ENCODE measurements at places on chromosomes 2 and 18.

GRCh38 chr2:152546230-152546837, 170.9 kb downstream of the PRPF40A start:
- DNase-seq = no peak

DNA sequence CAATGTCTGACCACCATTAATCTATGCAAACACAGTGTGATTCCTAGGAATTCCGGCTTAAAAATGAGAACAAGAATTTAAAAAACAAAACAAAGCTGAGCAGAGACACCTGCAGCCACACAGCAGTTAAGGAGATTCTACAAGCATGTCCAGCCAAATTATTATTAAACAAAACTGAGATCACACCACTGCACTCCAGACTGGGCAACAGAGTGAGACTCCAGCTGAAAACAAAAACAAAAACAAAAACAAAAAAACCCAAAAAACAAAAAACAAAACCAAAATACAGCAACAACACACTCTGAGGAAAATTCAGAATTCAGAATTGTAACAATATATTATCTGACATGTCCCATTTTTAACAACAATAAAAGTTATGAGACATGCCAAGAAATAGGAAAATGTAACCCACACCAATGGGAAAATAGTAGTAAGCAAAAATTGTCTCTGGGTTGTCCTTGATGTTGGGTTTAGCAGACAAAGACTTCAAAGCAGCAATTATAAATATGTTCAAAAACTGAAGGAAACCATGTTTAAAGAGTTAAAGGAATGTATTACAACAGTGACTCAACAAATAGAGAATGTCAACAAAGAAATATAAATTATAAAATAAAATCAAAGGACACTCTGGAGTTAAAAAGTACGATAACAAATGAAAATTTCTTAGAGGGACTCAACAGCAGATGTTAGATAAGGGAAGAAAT, 19.7 kb downstream of the MYOM1 start:
- no peak for DNase-seq

GRCh38 chr18:48833701-48834412, 116.9 kb downstream of the SMAD7 start:
- DNase-seq = no peak

- DNase-seq = no peak
Measured at GRCh38 chr18:44900627-44901026, 219.9 kb downstream of the SETBP1 start.

Data from stimulated activated CD8-positive, alpha-beta memory T cell treated with anti-CD3 and anti-CD28 coated beads, Interleukin-2, amount 100 ng/mL, for 48 hours (primary cell).